ENCODE measurements at places on chromosomes 3 and 15.

GRCh38 chr3:58271901-58272501 is 34.0 kb upstream of the RPP14 start:
- peak; percentile 17 for DNase-seq

DNA sequence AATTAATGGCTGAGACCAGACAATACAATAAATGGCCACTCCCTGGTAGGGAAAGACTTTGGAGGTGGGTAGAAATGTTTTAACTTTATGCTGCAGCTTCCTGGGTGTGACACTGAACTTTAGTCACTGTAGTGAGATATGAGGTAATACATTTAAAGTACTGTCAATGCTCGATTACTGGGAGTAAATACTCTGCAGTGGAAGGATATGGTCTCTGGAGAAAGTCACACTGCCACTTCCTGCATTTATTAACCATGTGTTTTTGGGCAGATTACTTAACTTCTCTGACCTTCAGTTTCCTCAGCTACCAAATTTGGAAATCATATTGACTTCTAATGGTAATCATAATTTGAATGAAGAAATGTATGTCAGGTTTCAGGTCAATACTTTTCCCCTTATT is 317.1 kb upstream of the TGFBR2 start:
- DNase-seq, result no peak

DNA sequence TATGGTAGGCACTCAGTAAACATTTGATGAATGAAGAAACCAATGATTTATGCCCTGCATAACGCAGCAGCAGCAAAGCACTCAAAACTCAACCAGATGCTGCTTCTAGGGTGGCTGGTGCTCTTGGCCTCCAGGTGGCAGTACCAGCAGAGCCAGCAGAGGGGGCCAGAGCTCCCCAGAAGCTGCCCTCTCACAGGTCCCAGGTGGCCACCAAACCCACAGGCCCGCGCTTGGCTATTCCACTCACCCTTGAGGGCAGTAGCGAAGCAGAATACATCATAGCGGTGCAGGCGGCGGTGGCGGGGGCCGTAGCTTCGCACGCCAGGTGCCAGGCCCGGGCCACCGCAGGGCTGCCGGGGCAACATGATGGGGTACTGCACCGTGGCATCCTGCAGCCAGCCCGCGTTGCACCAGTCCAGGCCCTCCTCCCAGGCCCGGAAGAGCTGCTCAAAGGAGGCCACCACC is 16.6 kb downstream of the HAPLN3 start:
- DNase-seq, result peak; percentile 26

DNA sequence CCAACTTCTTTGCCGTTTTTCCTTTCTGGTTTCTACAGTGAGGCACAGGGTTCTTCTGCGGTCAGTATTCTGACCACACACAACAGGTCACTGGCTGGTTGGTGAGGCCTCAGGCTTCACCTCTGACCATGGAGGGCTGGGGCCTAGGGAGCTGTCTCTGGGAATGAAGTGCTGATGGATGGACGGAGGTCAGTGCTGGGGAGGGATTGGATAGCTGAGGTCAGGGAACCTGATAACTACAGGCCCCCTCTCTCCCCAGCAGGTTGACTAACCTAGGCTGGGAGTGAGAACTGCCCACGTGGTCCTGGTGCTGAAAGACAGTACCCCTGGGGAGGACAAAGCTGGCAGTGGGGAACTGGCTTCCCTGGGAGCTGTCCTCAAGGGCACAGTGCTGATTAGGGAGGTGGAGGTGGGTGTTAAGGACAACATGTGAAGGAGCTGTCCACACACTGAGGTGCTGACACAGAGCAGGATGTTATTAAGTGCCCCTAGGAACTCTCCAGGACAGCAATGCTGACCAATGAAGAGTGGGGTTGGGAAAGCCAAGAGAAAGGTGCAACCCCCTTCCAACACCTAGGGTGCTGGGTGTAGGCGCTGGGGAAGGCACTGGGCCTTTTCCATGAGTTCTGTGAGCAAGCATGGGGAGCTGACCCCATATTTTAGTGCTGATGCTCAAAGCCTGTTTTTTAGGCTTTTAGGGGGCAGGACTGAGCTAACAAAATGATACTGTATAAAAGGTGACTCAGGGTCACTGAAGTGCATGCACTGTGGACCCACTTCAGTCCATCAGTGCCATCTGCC is 45.2 kb downstream of the ATP2B2 start:
- DNase-seq, result peak; percentile 40

- DNase-seq, result no peak
These were observed 38.6 kb upstream of the LACTB start for GRCh38 chr15:63083044-63083443.

DNA sequence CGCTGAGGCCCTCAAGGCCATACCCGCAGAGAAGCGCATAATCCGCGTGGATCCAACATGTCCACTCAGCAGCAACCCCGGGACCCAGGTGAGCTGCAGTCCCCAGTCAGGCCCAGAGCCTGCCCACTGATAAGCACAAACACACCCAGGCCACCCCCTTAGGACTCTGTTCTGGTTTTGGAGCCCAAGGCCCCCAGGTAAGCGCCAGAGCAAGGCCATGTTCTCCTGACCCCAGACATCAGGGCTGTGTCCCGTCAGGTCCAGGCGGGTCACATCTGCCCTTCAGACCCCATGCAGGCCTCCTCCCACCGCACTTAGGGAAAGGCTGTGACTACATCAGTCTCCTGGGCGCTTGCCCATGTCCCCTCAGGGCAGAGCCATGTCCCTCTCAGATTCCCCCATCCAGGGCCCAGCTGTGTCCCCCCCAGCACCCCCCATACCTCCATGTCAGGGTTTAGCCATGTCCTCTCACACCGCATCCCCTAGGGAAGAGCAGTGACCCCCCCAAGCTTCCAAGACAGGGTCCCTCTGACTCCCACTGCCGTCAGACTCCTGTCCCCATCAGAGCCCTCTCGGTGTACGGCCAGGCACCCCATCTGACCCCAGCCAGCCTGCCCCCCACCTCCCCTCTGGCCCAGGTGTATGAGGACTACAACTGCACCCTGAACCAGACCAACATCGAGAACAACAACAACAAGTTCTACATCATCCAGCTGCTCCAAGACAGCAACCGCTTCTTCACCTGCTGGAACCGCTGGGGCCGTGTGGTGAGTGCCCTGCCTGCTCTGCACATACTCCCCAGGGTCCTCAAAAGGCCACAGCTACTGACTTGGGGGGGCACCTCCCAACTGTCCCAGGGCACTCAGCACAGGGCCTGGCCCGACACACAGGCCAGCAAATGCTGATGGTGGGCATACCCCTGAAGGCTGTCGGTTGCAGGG is 1.6 kb downstream of the PARP3 start:
- no peak for DNase-seq

DNA sequence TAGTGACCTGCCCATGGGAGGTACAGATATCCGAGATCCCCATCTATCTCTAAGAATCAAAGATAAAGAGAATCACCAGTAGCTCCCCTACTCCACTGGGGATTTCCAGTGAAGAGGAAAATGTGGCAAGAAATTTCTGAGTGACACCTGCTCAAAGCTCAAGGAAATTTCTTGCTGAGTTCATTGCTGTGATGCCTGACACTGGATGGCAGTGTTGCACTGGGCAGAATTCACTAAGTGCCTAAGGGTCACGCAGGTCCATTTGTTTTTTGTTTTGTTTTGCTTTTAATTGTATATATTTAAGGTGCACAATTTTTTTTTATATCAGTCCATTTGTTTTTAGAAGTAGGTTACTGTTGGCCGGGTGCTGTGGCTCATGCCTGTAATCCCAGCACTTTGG is 109.5 kb upstream of the KCNAB1 start:
- no peak for DNase-seq

GRCh38 chr15:69686626-69687025 is 234.0 kb downstream of the RPLP1 start:
- no peak for DNase-seq

GRCh38 chr15:72994534-72995177 is 57.6 kb upstream of the NEO1 start:
- no peak for DNase-seq

DNA sequence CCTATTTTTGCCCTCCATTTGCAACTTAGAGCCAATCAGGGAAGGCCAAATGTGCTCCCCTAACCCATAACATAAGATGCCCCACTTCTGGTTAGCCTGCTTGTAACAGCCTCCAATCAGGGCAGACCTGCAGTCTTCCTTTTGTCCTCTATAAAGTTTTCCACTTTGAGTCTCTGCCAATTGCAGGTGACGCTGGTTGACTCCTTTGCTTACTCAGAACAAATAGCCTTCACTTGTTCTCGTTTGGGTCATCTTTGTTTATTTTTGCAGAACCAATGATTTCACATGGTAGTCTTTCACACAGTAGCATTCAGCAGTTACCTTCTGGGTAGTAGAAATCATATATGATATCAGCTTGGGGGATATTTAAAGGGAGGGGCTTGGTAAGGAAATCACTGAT is 225.6 kb downstream of the MINAR1 start:
- DNase-seq, result no peak

- no peak for DNase-seq
These were observed 16.4 kb downstream of the KLF13 start for GRCh38 chr15:31342781-31343626.

GRCh38 chr15:91520850-91521249 is 332.7 kb upstream of the SLCO3A1 start:
- no peak for DNase-seq

DNA sequence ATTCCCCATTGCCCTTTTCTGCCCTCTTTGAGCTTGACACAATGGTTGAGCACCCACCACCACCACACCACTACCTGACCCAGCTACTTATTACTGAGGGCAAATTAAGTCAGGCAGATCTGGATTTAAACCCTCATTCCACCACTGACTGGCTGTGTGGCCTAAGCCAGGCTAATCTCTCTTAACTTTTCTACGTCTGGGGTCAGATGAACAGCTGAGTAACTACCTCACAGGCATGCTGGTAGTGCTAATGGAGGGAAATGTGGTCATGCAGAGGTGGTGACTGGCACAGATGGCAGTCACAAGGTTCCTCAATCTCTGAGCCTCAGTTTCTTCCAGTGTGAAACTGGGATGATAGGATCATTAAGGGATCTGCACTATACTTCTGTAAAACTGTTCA is 4.3 kb upstream of the MRPS25 start:
- DNase-seq, result no peak

DNA sequence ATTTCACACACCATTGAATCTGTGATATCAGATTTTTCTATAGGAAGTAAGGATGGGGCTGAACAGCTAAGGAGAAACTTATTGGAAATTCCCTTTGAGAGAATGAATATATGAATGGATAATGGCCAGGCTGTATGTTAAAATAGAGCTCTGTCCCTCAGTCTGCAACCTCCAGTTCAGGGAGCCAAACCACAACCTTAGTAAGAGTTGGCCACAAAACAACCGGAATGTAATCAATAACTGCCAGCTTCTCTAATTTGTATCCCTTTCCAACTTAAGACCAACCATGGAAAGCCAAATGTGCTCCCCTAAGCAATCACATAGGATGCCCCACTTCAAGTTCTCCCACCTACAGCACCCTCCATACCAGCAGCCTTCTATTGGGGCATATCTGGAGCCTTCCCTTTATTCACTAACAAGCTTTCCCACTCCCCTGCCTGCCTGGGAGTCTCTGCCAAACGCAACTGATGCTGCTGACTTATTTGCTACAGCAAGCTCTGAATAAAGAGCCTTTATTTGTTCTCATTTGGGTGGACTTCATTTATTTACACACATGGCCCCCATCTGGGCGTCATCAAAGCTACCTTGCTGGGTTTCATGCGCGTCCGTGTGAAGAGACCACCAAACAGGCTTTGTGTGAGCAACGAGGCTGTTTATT is 75.4 kb upstream of the LARS2 start:
- no peak for DNase-seq

DNA sequence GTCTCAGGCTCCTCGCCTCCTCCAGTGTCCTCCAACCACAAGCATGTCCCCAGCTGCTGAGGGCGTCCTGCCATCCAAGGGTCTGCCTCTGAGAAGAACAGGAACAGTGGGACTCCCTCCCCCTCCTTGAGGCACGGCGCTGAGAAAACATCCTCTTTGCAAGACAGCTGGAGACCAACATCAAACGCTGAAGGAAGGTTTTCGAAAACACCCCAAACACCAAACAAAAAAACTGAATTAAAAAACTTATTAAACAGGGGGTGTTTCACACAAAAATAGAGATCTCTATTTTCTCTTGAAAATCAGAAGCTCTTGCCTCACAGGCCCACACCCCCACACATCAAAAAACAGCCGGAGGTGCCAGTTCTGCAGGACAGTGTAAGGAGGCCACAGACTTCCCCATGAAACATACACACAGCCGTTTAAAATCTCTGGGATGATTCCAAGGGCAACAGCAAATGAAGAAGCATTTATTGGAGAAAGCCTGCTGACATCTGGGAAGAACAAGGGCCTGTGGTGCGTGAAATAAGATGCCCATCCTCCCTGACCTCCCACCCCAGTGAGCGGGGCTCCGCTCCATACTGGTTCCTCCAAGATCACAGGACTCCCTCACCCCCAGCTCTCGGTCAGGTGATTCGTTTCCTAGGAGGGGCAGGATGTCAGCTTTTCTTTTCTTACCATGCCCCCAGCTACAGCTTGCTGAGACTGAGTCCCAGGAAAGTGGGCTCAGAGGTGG is 71.3 kb downstream of the NUP210 start:
- no peak for DNase-seq

DNA sequence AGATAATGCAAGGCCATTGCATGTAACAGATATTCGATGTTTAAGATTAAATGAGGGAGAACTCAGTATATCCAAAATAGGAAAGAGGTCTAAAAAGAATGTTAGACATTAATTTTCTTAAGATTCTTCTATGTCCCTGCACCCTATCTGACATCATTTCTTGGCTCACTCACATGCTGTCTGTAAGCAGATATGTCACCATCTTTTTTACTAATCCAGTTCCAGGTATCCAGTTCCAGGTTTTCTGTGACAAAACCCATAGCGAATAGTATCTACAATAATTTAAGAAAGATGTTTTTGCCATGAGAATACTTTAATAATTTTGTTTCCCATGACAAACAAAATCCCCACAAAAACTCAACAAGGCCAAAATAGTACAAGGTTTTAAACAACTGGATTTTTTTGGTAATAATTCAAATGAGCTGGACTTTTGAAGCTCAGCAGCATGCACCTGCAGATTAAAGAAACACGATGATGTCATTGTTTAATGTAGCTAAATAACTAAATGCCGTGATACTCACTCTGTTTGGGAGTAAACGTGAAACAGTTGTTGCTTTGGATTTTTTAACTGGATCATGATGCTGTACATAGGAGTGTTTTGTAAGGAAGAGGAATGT is 867.6 kb downstream of the EPHA3 start:
- DNase-seq, result no peak

- DNase-seq, result no peak
These were observed 87.0 kb downstream of the TMEM266 start for GRCh38 chr15:76146812-76147211.

DNA sequence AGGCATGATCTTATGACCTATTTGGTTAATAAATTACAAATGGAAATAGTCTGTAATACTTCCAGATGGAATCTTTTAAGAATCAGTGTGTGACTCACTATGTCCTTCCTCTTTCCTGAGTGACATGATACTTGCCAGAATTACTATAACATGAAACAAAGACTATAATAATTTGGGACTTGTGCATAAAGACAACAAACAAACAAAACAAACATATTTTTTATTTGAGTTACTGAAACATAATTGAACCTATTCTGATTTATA is 1268.1 kb downstream of the OTOL1 start:
- no peak for DNase-seq

- no peak for DNase-seq
These were observed 37.2 kb upstream of the SLCO2A1 start for GRCh38 chr3:134066651-134067530.

GRCh38 chr15:78790027-78790426 is 21.2 kb downstream of the ADAMTS7 start:
- DNase-seq, result no peak

All from CD4-positive, alpha-beta T cell treated with Interleukin-1 beta for 1 hour (primary cell).